ENCODE measurements at places on chromosomes 2 and 18. TPM values are rescaled to one million over a fixed set of nuclear protein-coding genes. Genes with fewer than 3 reads are reported as not detected.
A peak's percentile ranks its signal among the peaks of the same experiment; 100 is the strongest.

GRCh38 chr2:18614041-18614440, 24.7 kb upstream of the NT5C1B start:
- no peak for DNase-seq

DNA sequence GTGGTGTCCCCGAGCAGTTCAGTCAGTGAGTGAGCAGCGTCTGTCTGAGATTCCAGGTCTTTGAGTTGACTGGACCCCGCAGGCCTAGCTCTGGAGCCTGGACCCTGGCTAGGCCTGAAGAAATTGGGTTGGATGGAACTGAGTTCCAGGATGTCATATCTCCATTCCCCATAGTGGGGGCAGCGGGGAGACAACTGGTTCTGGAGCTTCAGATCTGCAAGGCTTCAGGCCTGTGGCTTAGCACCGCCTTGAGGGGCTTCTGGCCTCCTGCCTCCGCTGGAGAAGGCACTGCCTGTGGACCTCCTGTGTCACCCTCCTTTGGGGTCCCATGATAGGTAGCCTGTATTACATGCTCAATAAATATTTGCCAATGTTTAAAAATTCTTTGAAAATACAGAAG, 288.4 kb upstream of the ID2 start:
- no peak for DNase-seq

DNA sequence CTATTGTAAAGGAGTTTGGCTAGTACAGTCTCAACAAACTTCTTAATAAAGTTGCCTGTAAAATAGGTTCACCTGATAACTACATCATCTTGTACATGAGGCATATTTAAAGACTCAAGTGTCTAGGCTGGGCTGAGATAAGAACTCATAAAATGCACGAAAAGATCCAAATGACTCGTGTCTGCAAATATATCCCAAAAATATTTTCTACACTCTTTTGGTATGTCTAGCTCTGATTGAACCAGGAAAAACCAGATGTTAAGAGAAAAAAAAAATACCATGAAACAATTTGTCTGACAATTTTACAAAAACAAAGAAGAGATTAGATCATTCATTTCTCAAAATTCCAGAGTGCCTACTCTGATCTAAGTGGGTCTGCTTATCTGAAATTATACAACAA, 166.9 kb upstream of the OSR1 start:
- no peak for DNase-seq

- no peak for DNase-seq
These were observed 331.1 kb downstream of the PLCL1 start for GRCh38 chr2:198135481-198135934.

RAPGEF4 gene
- 13.4 TPM for polyA plus RNA-seq

DNA sequence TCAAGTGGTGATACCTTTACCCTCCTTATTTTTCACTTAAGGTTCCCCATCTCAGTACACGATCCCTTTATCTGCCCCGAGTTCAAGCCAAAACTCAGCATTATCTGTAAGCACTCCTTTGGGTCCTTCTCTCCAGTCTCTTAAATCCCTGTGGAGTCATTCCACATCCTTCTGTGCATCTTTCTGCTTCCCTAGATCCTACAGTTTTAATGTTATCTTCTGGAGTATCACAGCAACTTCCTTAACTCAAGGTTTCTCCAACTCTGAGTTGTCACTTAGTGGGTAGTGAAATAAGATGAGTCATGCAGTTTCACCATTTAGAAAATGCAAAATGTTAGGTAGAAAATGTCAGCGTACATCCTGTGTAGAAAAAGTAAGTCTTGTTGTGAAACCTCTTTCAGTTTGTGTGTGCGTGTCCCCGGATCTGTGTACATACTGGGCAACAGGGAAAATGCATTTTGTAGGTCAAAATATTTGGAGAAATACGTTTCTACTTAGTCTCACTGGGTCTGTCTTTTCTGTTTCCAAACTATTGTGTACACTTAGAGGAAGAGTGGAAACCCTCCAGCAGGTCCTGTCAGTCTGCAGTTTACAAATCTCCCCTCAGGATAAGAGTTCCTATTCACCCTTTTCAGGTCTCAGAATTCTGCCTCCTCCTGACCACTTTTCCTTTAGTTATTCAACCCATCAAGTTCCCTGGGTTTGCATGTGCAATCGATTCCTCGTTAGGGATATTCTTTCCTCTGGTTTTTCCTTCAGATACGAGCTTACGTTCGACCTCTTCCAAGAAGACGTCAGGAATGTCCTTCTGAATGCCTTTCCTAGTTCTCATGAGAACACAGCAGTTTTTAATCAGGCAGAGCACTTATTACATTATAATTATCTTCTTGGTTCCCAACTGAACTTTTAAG, 154.8 kb downstream of the TGIF1 start:
- DNase-seq, result no peak

DNA sequence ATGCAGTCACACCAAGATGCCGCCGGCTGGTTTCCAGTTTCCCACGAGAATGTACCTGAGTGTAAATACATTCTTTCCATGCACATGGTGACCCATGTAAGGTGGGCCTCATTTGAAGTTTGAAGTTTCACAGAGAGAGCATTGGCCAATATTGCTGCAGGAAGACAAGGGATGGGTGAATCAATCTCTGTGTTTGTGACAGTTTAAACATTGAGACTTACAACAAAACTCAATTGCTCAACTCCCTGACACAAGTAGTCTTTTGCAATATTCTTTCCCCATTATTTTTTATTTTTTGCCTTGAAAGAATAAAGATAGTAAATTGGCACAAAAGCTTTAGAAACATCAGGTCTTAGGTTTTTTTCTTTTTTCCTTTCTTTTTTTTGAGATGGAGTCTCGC, 5.1 kb downstream of the SERPINB2 start:
- DNase-seq, result no peak

GRCh38 chr2:113116100-113116958, 11.1 kb upstream of the IL1RN start:
- no peak for DNase-seq

DNA sequence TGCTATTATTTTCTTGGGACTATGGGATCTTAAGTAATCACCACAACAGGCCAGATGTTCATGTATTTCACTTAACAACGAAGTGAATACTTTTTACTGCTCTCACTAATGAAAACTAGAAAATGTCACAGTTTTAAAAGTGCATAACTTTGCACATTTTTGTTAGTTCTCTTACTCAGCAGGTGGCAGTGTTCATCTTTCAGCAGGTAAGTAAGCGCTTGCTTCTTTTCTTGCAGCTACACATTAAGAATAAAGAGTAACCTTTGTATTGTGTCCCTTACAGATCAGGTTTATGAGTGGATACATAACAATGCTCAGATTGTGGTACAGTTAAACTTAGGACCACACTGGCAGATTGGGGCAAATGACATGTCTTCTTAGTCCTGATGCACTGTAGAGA, 61.0 kb downstream of the DAW1 start:
- DNase-seq, result no peak

PLEKHM3 gene
- 17.1 TPM for polyA plus RNA-seq

DNA sequence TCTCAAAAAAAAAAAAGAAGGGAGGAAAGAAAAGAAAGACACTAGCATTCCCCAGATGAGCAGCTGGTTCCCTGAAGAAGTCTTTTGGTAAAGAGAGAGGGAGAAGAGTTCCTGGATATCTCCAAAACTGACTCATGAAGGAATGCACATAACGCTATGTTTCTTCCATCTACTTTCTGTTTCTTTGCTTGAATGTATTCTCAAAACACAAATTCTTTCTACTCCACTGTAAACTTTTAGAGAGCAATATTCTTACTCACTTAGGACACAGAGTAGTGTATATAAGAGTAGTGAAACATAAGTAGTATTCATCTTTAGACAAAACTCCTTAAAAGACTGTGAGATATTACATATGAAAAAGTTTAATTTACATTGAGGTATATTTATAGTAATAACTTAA, 64.2 kb downstream of the TRIP12 start:
- DNase-seq, result no peak

CDKL4 gene
- polyA plus RNA-seq, result 1.2 TPM

DNA sequence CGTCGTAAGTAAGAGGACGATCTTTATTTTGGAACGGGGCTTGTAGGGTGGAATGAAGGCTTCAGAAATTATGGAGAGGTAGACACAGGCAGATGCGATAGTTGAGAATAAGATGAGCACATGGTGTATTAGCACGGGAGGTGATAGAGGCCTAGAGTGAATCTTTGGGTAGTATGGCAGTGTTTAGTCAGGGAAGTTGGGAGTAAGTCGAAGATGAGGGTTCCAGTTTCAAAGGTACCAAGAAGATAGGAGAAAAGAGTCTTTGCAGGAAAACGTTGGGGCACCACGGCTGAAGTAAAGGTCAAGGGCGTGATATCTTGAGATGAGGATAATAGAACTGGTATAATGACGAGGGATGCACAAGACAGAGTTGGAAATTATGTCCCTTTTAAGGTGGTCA, 654 bp downstream of the PIK3C3 start:
- DNase-seq, result no peak

DNA sequence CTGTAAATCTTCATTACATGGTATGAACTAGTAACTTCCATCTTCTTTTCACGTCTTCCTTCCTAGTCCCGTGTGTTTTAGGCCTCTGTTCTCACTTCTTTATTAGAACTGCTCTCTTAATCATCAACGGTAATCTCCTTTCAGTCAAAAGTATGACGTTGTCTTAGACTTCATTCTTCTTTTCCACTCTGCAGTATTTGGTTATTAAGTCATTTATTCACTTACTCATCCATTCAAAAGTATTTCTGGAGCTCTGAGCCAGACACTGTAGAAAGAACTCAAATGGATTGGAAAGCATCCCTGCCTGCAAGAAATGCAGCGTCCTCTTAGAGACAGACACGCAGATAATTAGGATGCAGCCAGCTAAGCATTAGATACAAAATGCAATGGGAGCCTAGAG, 494.6 kb upstream of the NRP2 start:
- no peak for DNase-seq

DNA sequence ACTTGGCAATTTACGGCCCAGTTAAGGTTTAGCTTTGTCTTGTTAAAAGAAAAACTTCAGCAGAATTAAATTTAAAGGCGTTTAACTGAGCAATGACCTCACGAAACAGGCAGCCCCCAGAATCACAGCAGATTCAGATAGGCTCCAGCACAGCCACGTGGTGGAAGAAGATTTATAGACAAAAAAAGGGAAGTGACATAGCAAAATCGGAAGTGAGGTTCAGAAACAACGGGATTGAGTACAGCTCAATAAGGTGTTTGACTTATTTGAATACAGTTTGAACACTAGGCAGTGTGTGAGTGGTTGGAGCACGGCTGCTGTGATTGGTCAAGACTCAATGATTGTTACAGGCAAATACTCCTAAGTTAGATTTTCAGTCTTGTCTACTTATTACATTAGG, 79.8 kb downstream of the MOGAT1 start:
- no peak for DNase-seq

DNA sequence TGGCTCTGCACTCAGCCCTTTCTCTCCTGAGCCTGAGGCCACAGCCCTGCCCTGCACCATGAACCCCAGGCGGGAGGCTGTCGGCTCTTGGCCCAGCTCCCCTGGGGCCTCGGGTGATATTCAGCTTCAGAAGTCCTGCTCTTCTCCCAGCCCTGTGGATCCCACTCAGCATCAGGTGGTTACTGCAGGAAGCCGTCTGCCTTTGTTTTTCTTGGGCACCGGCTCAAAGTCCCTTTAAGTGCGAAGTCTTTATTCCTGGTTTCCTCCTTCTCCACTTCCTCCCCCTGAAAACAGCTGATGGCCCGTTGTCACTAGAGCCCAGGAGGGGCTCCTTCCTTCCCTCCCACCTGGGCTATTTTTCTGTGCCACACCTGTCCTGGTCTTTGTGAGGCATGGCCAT, 161.5 kb upstream of the BCL2L11 start:
- DNase-seq, result no peak

- no peak for DNase-seq
These were observed 11.9 kb downstream of the STON1 start for GRCh38 chr2:48541666-48542389.

DNA sequence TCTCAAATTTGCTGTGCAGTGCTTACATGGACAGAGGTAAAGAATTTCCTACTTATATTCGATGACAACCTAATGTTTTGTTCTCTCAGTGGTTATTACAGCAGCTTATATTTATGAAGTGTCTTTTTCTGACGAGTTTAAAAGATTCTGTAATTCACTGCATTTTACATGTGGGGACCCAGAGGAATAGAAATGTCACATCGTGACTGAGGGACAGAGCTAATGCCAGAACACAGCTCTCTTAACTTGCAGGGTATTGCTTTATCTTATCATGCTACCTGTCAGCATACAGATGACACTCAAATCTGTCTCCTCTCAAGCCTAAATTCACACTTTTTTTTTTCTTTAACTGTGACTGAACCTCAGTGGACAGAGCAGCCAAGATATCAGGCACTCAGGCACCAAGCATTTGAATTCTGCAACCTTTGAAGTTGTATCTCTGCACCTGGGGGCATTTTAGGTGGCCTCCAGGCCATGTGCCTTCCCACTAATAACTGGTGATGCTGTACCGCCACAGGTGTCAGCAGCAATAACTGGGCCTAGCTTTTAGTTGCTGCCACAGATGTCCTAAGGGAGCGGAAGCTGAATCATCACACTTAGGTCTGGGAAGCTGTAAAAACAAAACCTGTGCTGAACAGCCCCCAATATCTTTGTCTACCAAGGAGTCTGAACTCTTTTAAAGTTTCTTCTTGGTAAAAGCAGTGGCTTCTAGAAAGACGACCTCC, 315.8 kb upstream of the NRP2 start:
- DNase-seq, result no peak

RETREG2 gene
- 105 TPM for polyA plus RNA-seq

DNA sequence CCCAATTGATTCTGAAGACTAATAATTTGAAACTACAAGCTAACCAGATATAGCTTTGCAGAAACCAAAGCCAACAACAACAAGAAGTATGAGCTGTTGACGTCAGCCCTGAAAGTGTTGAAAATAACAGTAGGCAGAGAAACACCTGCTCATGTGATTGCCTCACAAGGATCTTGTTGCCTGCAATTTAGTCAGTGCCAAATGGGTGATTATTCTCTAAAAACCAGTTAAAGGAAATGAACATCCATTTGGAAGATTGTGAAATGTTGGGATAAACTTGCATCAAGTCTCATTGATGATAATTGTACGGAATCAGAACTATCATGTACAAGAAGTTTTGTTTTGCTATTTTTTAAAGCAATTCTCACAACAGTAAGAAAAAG, 2.8 kb downstream of the CYTIP start:
- no peak for DNase-seq

TNS1 gene
- 64.9 TPM for polyA plus RNA-seq

GRCh38 chr2:219426534-219427136, 8.0 kb upstream of the SPEG start:
- no peak for DNase-seq

KYNU gene
- polyA plus RNA-seq, result 5.3 TPM

- DNase-seq, result no peak
These were observed 364.0 kb downstream of the LPIN1 start for GRCh38 chr2:12110481-12110880.

EMILIN1 gene
- polyA plus RNA-seq, result 57.7 TPM

PSMA8 gene
- not detected for polyA plus RNA-seq

CXCR1 gene
- polyA plus RNA-seq, result not detected

GNLY gene
- 0.27 TPM for polyA plus RNA-seq

- DNase-seq, result peak; percentile 52
These were observed 163.6 kb upstream of the TMEM200C start for GRCh38 chr18:6058941-6059340.

- DNase-seq, result no peak
These were observed 418.3 kb upstream of the DDX18 start for GRCh38 chr2:117396161-117396560.

ANKRD29 gene
- polyA plus RNA-seq, result 0.93 TPM

GRCh38 chr2:118431165-118431517, 342.9 kb downstream of the INSIG2 start:
- no peak for DNase-seq

RNF125 gene
- polyA plus RNA-seq, result 2.7 TPM

Measured in left kidney (tissue), 8 donors.